ENCODE measurements at places on chromosomes 7 and 10.

- peak; percentile 95 for DNase-seq
Measured at GRCh38 chr7:37920849-37921805, 687 bp downstream of the EPDR1 start.

DNA sequence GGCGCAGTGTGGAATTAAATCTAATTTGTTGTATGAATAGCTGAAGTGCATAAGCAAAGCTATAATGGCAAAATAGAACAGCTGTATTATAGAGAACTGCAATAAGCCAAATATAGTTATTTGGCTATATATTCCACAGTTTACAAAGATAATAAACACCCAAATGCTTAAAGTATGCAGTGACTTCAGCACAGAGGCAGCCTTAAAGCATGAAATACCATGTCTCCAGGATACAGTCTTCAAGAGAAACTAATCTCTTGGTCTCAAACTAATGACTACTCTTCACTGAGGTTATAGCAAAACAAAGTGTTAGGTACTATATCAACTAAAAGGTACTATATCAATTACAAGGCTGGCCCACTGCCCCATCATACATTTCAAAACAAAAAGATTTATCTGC, 48.0 kb downstream of the NT5C2 start:
- no peak for DNase-seq

DNA sequence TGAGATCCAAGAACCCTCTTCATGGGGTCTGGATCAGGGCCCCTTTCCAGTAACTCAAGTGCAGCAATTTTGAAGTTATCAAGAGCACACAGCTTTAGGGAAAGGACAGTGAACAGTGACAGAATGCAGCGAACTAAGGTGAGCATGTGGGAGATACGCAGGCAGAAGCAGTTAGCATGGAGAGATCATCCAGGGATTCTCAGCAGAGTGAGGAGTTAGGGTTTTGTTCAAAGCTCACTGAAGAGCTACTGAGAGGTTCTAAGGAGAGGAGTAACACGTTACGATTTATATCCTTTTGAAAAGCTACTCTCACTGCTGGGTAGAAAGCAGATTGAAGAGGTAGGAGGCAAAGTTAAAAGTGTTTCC, 83.6 kb upstream of the MPP7 start:
- DNase-seq: no peak

DNA sequence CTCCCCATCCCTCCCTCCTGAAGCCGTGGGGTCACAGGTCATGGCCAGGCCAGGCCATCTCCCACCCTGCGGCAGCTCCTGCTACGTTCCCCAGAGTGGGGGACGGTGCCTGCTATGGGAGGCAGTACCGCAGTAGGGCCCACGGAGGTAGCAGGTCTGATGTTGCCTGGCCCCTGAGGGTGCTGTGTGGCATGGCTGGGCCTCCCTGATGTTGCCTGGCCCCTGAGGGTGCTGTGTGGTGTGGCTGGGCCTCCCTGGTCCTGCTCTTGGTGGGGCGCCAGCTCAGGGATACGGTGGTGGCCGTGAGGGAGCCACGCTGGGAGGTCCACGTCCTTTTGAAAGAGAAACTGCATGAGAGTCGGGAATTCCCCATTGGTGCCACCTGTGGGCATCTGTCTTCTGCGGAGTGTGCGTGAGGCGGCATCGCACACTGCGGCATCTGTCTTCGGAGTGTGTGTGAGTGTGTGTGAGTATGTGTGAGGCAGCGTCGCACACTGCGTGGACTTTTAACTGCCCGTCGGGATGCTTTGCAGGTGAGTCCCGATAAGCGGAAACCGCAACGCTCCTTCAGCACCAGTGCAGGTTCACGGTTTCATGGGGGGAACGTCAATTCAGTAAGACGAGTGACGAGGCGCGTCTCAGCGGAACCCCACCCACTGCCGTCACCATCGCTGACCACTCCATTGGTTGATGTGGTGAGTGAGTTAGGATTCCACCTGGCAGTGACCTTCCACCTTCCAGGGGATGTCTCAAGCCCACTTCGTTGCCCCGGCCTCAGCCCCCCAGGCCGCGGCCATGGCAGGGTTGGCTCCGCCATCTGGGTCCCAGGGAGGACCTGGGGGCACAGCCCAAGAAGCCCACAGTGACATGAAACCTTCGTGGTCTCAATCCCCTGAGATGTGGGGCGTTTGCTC, 51.2 kb upstream of the CFAP46 start:
- no peak for DNase-seq

GRCh38 chr10:11742779-11743298, 657 bp downstream of the ECHDC3 start:
- DNase-seq: no peak

GRCh38 chr7:128731184-128731583, 8.0 kb upstream of the CALU start:
- DNase-seq: peak; percentile 61

DNA sequence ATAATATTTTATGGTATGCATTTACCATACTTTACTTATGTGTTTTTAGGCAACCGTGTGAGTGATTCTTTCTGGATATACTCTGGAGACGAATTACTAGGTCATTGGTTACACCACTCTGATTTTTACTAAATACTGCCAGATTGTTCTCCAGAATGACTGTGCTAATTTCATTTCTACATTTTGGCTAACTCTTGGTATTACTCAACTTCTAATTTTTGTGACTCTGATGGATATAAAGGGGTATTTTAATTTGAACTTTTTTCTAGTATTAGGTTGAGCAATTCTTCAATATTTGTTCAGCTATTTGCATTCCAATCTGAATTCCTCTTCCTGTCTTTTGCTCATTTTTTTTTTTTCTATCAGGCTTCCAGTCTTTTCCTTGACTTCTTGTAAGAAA, 223.6 kb downstream of the MDFIC start:
- DNase-seq: peak; percentile 14

GRCh38 chr7:31437250-31437865, 76.5 kb upstream of the ITPRID1 start:
- DNase-seq: no peak

- no peak for DNase-seq
Measured at GRCh38 chr7:7757576-7757975, 39.2 kb upstream of the RPA3 start.

DNA sequence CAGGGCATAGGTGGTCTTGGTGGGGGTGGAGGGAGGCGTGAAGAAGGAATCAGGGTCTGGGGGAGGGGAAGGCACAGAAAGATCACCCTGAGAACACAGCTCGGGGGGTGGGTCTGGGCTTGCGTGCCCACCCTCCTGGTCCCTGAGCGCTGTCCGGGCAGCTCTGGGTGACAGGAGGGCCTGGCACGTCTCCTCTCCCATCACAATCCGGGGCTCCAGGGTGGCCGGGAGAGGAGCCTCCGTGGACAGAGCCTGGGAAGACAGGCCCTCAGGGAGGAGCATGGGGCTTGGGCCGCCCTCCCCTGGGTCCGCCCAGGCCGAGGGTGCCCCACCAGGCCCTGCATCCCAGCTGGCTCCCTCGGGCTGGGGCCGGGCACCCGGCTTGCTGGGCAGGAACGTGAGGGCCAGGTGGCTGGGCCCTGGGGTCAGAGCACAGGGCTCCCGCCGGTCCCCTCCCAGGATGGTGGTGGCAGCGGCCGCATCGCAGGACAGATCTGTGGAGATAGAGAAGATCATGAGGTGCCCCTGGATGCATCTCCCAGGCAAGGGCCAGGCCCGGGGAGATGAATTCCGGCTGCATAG, 3.1 kb downstream of the NACAD start:
- DNase-seq: no peak

GRCh38 chr7:143279186-143280098, 5.3 kb upstream of the TMEM139 start:
- no peak for DNase-seq

GRCh38 chr7:112298543-112299100, 92.1 kb downstream of the ZNF277 start:
- DNase-seq: no peak

- DNase-seq: no peak
Measured at GRCh38 chr10:4532467-4532866, 293.5 kb upstream of the AKR1E2 start.

DNA sequence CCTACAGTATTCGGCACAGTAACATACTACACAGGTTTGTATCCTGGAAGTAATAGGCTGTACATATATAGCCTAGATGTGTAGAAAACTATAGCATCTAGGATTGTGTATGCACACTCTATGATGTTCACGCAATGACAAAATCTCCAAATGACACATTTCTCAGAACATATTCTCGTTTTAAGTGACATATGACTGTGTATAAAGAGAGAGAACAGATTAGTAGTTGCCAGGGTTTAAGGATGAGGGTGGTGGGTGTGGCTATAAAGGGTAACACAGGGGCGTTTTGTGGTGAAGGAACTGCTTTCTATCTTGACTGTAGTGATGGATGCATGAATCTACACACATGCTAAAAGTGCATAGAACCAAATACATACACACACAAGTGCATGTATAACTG, 101.2 kb downstream of the ARL4A start:
- peak; percentile 11 for DNase-seq

GRCh38 chr7:31860925-31861324, 173.9 kb downstream of the PPP1R17 start:
- no peak for DNase-seq

- DNase-seq: no peak
Measured at GRCh38 chr10:71355886-71356285, 36.8 kb downstream of the SLC29A3 start.

GRCh38 chr7:155190688-155191087, 107.0 kb upstream of the INSIG1 start:
- DNase-seq: peak; percentile 56

GRCh38 chr7:46710927-46711326, 789.9 kb upstream of the IGFBP3 start:
- DNase-seq: no peak

- DNase-seq: no peak
Measured at GRCh38 chr10:6114805-6115341, 26.0 kb downstream of the RBM17 start.

- DNase-seq: no peak
Measured at GRCh38 chr10:78765726-78766335, 302.9 kb upstream of the ZMIZ1 start.

DNA sequence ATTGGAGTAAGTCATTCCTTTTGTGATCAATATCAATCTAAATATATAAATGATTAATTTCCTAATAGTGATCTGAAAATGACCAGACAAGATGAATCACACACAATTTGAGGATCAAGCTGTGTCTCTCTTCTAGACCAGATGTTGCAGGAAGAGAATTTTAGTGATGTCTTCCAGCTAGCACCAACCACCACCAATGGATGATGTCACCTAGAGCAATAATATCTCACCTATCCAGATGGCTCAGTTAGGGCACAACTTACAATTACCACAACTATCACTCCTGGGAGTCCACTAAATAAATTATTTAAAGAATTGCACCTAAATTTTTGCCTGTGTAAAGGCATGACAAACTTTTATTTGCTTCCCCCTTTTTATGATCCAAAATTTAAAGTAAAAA, 25.2 kb downstream of the RELN start:
- no peak for DNase-seq

- DNase-seq: peak; percentile 92
Measured at GRCh38 chr7:37198906-37199485, 249.7 kb downstream of the ELMO1 start.

DNA sequence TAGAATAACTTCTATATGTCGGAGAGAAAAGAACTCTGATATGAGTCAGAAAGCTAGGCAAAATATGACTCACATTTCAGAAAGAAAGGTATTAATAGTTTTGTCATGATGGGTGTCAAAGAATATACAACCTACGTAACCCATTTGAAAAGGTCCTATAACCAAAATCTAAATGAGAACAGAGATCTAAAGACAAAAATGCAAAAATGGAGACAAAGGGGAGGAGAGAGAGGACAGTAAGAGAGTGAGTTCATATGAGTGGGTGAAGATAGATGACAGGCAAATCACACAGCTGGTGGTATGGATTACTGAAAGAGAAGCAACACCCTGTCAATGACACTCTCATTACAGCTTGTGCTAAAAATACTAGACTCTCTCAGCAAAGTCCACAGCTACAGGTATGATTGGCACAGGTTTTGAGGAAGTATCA, 25.6 kb downstream of the ANKMY2 start:
- no peak for DNase-seq

GRCh38 chr10:96860631-96861277, 28.7 kb downstream of the LCOR start:
- DNase-seq: no peak

DNA sequence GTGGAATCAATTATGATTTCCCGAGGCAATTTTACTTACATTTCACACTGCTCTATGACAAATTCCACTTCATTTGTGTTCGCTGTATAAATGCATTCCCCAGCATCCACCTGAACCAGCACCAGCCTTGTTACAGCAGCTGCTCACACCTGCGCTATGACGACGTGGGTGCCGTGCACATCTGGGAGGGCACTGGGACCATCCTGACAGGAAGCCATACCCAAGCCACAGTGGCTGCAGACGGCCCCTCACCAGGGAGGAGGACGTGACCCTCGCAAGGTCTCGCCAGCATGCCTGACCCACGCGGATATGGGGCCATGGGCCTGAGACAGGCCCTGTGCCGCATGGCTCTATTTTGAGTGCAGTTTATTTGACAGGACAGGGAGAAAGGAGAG, 201.3 kb downstream of the MAD1L1 start:
- no peak for DNase-seq

GRCh38 chr10:84706875-84707274, 378.5 kb downstream of the CCSER2 start:
- no peak for DNase-seq

GRCh38 chr10:122243550-122243949, 27.5 kb upstream of the BTBD16 start:
- DNase-seq: no peak

DNA sequence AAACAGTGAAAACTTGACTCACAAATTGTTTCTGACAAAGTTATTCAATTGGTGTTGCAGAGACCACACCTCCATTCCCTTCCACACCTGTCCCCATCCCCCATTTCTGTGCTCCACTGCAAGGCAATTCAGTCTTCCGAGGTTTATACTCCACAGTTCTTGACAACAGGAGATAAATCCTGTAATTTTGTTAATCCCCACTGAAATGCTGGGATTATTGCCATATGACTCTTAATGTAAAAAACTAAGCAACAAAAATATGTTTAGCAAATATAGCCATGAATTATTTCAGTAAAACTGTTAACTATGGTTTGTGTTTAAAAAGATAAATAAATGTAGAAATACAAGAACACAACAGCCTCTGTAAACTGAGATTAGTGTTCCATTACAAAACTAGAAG, 170.1 kb upstream of the SEMA3D start:
- DNase-seq: no peak

- DNase-seq: peak; percentile 46
Measured at GRCh38 chr10:125038637-125039036, 96.7 kb downstream of the ZRANB1 start.

DNA sequence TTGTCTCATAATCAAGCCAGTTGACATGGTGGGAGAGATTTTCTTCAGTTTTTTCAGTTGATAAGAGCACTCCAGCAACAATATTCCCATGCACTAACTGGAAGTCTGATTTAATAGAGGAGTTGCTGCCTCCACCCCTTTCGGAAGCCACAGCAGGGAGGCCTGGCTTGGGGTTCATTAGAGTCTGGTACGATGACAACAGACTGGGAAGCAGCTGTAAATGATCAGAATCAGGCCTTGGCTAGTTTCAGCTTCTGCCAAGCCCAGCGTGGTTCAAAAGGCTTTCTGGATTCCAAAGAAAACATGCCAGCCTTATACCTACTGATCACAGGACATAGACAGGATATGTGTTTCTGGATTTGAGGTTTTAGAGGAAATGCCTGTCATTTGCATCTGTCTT, 274.0 kb downstream of the CSTF2T start:
- no peak for DNase-seq

- peak; percentile 89 for DNase-seq
Measured at GRCh38 chr10:100327007-100327717, 2.9 kb downstream of the PKD2L1 start.

Data from hematopoietic multipotent progenitor cell treated with erythropoietin and hydrocortisone succinate and interleukin-3 and kit ligand, for 4 days (in vitro differentiated cells).